ENCODE measurements at places on chromosomes 5 and 9. TPM values are rescaled to one million over a fixed set of nuclear protein-coding genes. Genes with fewer than 3 reads are reported as not detected.

GRCh38 chr9:128245421-128246151 is 30.2 kb downstream of the GOLGA2 start:
- DNase-seq, result no peak

DNA sequence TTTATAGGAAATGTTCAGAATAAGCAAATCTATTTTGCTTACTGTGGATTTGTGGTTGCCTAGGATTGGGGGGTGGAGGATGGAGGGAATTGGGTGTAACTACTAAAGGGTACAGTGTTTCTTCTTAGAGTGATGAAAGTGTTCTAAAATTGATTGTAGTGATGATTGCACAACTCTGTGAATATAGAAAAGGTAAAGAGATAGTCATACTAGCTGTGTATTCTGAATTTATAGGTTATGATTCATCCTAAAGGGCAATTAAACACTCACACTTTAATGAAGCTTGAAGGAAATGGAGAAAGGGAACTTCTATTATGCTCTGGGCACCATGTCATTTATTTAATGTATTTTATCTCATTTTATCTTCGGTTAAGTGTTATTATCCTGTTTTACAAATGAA is 9.9 kb downstream of the TXNDC8 start:
- DNase-seq, result no peak

The GPR21 gene
- total RNA-seq, result not detected

DNA sequence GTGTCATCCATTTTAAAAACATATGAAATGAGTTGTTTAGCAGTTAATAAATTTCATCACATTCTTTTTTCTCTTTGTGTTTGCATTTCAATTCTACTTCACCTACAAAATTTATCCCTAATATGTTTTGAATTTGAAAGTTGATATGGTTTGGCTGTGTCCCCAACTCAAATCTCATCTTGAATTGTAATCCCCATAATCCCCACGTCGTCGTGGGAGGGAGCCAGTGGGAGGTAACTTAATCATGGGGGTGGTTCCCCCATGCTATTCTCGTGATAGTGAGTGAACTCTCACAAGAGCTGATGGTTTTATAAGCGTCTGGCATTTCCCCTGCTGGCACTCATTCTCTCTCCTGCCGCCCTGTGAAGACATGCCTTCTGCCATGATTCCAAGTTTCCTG is 200.1 kb downstream of the EPB41L4A start:
- no peak for DNase-seq

The CKMT2 gene
- total RNA-seq, result not detected

DNA sequence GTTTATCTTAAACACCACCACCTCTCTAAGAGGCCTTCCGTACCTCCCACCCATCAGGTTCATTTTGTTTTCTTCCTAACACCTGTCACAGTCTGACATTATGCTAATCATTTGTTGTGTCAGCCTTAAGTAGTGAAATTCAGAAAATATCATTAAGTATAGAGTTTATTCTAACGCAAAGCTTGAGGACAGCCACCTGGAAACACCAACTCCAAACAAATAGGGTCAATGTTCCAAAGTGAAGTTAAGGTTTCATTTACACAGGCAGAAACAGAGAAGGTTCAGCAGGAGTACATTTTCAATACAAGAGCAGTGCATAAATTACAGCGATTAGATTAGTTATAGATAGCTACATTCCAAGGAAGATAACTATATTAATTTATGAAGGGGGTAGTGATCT is 1.3 kb upstream of the SMC5 start:
- no peak for DNase-seq

- DNase-seq, result no peak
Measured at GRCh38 chr9:69760278-69760610, 433 bp upstream of the PTAR1 start.

The ZNF484 gene
- 6.5 TPM for total RNA-seq

GRCh38 chr9:9881692-9882091 is 731.1 kb downstream of the PTPRD start:
- DNase-seq, result no peak

DNA sequence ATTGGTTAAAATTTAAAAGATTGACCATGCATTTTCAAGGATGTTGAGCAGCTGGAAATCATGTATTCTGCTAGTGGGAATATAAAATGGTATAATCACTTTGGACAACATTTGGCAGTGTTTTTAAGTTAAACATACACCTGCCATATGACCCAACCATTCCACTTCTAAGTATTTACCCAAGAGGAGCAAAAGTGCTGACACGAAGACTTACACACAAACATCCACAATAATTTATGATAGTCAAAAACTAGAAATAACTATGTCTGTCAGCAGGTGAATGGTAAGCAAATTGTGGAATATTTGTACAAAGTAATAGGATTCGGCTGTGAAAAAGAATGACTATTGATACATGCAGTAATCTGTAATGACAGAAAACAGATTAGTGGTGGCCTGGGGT is 30.7 kb upstream of the SRP19 start:
- no peak for DNase-seq

DNA sequence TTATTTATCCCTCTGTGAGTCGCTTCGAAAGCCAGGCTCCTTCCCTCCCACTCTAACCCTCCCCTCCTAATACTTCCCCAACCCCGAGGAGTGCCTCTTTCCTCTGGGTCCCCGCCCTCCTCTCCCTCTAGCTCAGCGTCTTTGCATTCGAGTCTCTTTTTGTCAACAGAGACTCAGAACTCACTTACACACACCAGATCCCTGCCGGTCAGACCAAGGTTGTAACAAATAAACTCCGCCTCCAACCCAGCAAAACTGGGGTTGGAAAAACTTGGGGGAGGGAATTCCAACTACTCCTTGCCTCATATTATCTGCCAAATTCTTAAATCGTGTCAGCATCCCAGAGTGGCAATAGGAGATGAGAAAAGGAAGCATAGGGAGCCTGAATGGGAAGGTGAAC is at the start of gene HTR1A:
HTR1A (minus strand) TSS at position 167 of the 400 bp plus-strand sequence. CDS start 726 bp downstream, outside the sequence.
- DNase-seq, result no peak

The CXCL14 gene
- total RNA-seq, result 1.9 TPM

The IFNA13 gene
- total RNA-seq, result not detected

DNA sequence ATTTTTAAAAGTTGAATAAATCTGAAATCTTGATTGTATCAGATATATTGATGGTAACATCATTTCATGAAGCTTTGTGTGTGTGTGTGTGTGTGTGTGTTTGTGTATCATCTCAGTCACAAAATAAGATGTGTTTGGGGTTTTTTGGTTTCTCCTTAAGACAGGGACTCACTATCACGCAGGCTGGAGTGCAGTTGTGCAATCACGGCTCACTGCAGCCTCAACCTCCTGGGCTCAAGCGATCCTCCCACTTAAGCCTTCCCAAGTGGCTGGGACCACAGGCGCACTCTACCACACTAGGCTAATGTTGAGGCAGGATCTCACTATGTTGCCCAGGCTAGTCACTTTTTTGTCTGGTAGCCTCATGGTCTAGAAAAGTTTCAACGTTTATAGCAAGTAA is 83.4 kb upstream of the DMRT1 start:
- peak; percentile 56 for DNase-seq

- DNase-seq, result no peak
Measured at GRCh38 chr9:18163146-18163545, 310.8 kb upstream of the ADAMTSL1 start.

DNA sequence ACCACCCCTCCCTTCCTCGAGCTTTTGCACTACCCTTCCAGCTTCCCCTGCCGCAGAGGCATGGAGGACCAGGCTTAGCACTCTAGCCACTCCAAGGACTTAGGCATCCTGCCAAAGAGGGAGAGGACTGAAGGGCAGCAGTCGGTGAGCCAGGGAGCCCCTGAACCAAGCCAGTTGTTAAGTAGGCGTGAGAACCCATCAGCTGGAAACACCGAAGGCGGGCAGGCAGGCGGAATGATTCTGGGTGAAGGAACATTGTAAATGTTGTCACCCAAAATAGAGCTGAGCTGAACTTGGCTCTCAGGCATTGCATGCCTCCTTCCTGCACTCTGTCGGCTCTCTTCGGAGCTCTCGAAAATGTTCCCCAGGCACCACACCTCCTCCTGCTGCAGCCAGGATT is 42.8 kb downstream of the NRG2 start:
- DNase-seq, result peak; percentile 40

GRCh38 chr9:108664309-108665255 is 191.2 kb downstream of the ACTL7B start:
- DNase-seq, result no peak

The C9orf50 gene
- total RNA-seq, result not detected

GRCh38 chr9:99027443-99027842 is 77.5 kb upstream of the TGFBR1 start:
- DNase-seq, result no peak

GRCh38 chr5:54838843-54839242 is 146.6 kb downstream of the ESM1 start:
- no peak for DNase-seq

- no peak for DNase-seq
Measured at GRCh38 chr9:137789295-137789895, 88.2 kb upstream of the CACNA1B start.
